ENCODE measurements at places on chromosomes 2 and 18.

DNA sequence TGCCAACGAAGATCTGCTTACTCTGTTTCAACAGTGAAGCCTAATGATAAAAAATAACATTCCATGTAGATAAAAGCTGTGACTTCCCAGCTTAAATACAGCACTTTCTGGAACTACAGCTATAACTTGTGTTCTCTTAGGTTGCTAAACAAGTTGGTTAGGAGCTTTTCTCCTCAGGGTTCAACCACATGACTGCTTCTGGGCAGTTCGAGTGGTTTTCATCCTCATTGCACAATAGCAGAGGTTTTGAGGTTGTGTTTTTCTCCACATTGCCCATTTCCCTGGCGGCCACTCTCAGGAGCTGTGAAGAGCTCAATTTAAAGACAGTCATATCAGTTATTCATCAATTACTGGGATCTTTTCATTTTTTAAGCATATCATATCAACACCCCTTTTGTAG lies 102.2 kb upstream of the CYP1B1 start:
- no peak for DNase-seq

DNA sequence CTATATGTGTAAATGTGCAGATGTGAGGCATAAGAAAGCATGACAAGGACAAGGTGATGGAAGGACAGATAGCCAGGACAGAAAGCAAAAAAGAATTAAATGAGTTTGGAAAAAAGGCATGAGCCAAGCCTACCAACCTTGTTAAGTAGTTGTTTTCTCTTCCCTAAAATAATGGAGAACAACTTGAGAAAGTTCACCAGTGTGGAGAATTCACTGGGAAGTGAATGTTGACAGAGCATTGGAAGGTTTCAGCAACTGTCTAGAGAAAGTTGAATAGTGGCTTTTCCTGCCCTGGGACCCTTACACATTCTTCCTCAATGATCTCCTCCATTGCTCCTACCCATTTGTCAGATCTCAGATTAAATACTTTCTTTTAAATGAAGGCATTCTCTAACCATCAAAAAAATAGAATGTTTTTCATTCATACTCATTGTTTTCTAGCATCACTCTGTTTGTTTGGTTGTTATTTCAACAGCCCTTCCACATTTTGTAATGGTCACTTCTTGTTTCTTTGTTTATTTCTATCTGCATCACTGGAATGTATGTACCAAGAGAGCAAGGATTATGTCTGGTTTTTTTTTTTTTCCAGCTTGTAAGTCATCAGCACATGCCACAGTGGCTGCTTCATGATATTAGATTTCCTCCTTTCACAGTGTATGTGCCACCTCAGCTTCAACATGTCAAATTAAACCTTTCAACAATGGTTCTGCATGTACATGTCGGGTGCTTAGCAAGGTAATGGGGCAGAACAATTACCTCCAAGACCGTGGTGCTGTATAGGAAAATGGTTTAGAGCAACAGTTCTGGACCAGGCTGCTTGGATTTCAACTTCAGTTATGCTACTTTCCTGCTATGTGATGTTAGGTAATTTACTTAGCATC lies 586.0 kb upstream of the VRK2 start:
- DNase-seq: no peak

DNA sequence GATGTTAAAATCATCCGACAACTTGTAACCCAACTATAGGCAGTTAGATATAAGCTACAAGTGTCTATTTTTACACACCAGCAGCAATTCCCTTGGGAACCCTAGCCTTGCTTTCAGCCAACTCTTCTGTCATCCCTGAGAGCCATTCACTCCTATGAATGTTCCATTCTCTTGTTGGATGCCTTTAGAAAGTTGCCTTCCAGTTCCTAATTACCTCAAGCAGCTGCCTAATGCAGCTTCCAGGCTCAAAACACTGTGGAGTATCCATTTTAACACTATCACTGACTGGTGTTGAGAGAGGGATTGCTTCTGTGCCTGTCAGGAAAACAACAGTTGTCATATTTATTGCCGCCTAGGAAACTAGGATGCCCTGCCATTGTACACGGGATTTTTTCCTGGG lies 402.0 kb upstream of the ACVR2A start:
- no peak for DNase-seq

GRCh38 chr2:26455670-26456439 lies 22.1 kb downstream of the OTOF start:
- no peak for DNase-seq

DNA sequence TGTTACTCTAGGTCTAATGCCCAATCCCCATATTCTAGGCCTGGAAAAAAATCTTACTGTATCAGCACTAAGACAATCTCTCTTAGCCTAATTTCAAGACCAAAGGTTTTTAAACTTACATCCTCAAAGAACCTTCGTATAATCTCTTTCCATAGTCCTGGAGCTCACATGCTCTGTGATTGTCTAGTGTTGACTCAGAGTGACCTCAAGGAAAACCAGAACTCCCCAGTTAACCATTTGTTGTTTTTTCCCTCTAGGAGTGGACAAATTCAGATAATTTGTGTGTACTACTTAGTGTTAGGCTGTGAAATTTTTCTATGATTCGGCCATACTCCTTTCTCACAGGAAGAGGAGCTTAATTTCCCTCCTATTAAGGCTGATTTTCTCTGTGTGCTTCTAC lies 536.1 kb downstream of the SLC4A3 start:
- no peak for DNase-seq

All from activated naive CD8-positive, alpha-beta T cell treated with anti-CD3 and anti-CD28 coated beads, Interleukin-2, amount 50 U/mL, for 16 hours (primary cell).